ENCODE measurements at places on chromosomes 2 and 18.

GRCh38 chr2:160842286-160842685 is 317.9 kb upstream of the TANK start:
- DNase-seq: no peak

DNA sequence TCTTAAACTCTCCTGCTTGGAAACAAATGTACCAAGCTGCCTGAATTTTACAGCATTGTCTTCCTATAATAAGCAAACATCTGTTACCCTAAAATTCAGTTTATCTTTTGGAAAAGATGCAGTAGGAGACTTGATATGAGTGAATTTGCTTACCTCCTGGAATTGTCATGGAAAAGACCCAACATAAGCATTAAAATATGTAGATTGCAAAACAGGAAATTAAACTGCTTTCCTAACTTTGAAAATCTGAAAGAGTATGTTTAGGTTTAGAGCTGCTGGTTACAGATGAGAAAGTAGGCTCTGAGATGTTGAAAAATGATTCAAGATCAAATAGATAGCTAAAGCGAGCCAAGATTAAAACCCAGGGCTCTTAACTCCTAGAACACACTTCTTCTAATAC is 316.5 kb downstream of the SOX11 start:
- DNase-seq: no peak

GRCh38 chr18:56927786-56928185 is 219.1 kb upstream of the BOD1L2 start:
- no peak for DNase-seq

DNA sequence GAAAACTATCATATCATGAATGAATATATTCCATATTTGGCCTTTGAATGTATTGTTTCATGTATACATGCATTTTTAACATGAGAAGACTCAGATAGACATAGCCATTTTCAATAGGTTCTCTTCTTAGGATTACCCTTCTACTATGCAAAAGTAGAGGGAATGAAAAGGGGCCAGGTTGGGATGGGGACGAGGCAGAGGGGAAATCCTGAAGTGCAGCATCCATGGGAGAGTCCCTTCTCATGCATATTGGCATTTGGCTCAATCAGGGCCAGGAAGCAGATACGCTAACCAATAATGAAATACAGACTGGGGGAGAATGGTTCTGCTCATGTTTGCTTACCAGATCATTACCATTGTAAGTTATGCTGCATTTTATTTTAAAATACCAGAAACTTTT is 475.8 kb downstream of the STK39 start:
- DNase-seq: no peak

- DNase-seq: no peak
These were observed 142.0 kb downstream of the COPS8 start for GRCh38 chr2:237227592-237228280.

- DNase-seq: no peak
These were observed 110.9 kb upstream of the RMP24 start for GRCh38 chr18:35861367-35862118.

- DNase-seq: no peak
These were observed 46.7 kb downstream of the NDUFA10 start for GRCh38 chr2:239978411-239978810.

GRCh38 chr2:238322001-238322411 is 1.7 kb downstream of the TRAF3IP1 start:
- DNase-seq: no peak

GRCh38 chr2:26983746-26984145 is 13.3 kb downstream of the MAPRE3 start:
- DNase-seq: no peak

GRCh38 chr2:128474036-128474955 is 155.6 kb upstream of the HS6ST1 start:
- no peak for DNase-seq

- DNase-seq: no peak
These were observed 6.8 kb downstream of the MGAT5 start for GRCh38 chr2:134260713-134261112.

GRCh38 chr2:97913846-97914245 is 81.9 kb downstream of the TMEM131 start:
- DNase-seq: no peak

DNA sequence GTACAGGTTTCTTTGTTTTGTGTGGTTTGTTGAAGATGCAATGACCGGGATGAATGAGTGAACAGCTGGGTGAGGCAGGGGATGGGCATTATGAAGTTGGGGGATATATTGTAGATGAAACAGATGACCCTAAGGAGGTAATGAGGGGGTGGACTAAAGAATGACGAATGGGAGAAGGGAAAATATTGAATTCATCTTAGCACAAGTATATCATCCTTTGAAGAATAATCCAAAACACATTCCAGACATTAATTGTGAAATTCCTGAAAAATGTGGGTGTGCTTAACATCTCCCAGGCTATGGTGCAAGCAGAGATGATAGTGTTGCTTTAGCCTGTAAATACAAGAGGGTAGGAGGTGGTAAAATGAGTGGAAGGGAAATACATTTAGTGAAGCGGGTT is 5.8 kb downstream of the CRIM1 start:
- no peak for DNase-seq

- no peak for DNase-seq
These were observed 10.4 kb upstream of the UBE2F start for GRCh38 chr2:237956402-237956736.

DNA sequence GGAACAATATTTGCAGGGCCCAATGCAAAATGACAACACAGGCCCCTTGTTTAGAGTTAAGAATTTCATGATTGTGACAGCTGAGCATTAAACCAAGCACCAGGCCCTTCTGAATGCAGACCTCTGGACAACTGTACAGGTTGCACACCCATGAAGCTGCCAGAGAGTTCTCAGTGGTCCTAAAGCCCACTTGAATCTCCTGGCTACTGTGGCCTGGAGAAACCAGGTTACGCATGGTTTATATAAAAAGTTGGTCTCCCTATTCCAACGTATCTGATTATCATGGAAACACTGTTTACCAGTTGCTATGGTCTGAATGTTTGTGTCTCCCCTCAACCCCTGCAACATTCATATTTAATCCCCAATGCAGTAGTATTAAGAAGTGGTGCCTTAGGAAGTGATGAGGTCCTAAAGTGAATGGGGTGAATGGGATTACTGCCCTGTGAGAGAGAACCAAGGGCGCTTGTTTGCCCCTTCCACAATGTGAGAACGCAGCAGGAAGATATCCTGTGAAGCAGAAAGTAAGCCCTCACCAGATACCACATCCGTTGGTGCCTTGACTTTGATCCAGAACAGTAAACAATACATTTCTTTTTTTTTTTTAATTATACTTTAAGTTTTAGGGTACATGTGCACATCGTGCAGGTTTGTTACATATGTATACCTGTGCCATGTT is 48.0 kb upstream of the ANXA4 start:
- DNase-seq: no peak

- DNase-seq: no peak
These were observed 37.6 kb upstream of the ASXL3 start for GRCh38 chr18:33540392-33540791.

- no peak for DNase-seq
These were observed 145.9 kb downstream of the GREB1L start for GRCh38 chr18:21387886-21388285.

GRCh38 chr2:165469417-165469816 is at the start of gene CSRNP3:
Gene CSRNP3 (plus strand): TSS chr2:165469698. CDS start chr2:165595066, 125,368 bp downstream.
- DNase-seq: no peak

- DNase-seq: no peak
These were observed 58.2 kb downstream of the PMAIP1 start for GRCh38 chr18:59957957-59958356.

DNA sequence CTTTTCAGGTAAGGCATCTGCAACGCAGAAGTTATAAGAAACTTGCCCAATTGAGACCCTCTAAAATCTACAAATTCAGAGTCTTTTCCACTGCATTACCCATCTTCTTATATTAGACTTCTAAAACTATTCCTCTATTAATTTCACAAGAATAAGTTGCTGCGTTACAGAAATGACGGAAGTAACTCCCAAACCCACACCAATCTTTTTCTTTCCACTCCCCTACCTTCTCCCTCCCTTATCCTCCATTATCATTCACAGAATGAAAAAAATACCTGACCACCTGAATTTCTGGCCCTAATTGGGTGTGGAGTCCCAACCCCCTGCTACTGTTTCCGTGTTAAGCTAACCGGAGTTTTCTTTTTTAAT is 689 bp downstream of the RPRD1A start:
- DNase-seq: no peak

GRCh38 chr18:48940854-48941611 is 9.7 kb downstream of the SMAD7 start:
- no peak for DNase-seq

DNA sequence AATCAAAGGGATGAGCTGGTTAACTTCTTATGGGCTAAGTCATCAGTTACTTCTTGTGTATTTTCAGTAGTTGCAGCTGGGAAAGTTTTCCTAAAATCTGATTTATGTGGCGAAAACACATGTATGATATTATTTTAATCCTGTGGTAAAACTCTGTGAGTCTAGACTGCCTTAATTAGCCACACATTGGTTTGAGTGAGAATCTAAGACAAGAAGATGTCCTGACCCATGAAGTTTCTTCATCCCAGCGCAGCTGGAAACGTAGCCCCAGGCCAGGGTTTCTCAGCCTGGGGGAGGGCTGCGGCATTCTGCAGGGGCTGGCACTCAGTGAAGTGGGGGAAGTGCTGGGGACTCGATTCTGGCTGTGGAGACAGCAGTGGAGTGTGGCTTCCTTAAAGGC is 44.7 kb upstream of the INHBB start:
- no peak for DNase-seq

DNA sequence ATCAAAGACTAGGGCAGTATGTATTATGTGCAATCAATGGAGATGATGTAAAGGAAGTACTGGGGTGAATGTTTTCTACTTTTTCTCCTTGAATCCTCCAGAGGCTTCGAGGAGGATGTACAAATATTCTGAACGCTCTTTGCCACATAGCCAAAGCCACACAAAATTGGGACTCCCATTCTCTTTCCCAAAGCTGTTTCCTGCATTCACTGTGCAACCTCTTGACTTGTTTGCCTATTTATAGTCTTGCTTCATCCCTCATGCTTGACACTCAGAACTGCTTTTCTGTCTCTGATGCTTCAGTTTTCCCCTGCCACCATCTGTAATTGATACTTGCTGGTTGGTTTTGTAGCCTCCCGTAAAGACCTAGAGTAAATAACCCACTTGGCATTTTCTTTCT is 208.2 kb upstream of the RBMS1 start:
- no peak for DNase-seq

DNA sequence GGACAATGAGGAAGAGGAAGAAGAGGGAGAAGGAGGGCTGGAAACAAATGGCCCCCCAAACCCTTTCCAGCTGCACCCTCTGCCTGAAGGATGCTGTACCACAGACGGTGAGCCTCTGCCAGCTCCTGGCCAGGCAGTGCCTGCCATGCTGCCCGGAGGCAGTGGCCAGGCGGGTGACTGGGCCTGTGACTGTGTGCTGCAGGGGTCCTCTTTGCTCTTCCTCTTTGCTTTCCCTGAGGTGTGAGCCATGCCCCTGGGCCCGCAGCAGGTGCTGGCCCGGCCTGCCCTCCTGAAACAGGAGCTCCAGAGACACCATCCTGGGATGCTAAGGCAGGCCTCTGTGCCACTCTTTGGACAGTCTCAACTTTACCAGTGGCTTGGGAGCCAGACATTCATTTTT is 28.6 kb downstream of the GREB1 start:
- no peak for DNase-seq

- DNase-seq: no peak
These were observed 1490.0 kb upstream of the NXPH2 start for GRCh38 chr2:140270224-140270623.

DNA sequence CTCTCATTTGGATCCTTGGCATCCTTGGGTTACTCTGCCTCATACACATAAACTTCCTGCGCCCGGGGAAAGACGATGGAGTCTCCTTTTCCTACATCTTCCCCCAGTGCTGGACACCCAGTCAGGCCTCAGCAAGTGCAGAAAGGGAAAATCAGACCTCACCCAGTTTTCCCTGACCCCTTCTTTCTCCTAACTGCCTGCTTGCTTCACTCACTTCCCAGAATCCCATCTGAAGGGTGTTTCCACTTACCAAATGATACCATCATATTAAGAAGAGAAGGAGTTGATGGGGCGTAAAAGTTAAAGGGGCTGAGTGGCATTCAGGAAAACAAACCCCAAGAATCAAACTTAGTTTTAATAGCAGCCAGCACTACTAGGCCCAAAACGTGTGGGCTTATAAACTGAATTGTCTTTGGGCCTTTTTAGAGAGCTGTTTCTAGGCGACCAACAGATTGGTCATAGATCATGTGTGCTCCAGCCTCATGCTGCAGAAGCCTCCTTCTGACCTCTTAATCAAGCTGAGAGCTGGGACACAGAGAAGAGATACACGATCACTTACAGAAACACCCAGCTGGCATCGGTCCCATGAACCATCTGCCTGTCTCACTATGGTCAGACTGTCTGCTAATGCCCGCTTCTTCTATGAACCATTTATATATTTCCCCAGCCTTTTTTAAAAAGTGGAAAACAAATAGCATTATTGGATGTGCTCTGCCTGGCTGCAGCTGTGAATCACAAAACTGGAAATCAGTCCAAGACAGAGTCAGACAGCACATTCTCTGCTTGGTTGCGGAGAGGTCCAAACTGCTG is 165.7 kb upstream of the SLC14A2 start:
- DNase-seq: peak; percentile 28

GRCh38 chr2:62596061-62596921 is 90.3 kb upstream of the TMEM17 start:
- DNase-seq: no peak

DNA sequence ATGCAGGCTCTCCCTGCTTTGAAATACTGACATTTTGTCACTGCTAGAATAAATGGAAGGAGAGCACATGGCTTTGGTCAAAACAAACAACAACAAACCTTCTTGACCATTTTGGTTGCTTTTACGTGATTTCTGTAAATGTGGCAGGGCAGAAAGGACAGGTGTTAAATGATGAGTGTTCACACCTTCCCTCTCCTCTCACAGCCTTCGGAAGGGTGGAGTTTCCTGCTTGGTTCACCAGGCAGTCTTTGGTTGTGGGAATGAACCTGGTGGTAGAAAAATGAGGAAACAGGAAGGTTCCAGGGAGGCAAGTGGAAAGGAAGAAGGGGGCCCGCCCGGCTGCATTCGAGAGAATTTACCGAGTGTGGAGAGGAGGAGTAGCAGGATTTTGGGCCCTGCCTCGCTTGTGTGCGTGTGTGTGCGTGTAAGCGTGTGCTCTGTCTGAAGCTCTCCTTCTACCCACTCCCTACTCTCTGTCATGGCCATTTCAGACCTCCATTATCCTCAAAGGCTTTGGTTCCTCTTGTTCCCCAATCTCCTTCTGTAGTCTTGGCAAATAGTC is 23.7 kb upstream of the SPP2 start:
- DNase-seq: no peak

DNA sequence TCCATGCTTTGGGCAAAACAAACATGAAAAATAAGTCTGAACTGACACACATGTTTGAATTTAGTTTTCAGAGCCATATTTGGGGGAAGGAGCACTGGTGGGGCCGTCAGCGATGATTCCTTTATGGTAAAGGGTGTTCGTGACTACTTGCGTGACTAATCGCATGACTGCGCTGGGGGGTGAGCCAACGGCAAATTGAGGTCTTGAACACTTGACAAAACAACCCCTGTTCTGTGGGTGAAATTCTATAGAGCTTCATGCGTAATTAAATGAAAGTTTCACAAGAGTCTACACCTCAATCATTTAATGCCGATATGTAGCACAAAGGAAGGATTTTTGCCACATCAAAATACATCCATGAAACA is 127.5 kb upstream of the CYP1B1 start:
- DNase-seq: no peak

- DNase-seq: no peak
These were observed 166.3 kb downstream of the NRP2 start for GRCh38 chr2:205848601-205849000.

All from left renal cortex interstitium (tissue), 4 donors.